Tibial nerve (tissue), 4 donors: ENCODE measurements at places on chromosomes 16 and 17.

GRCh38 chr16:50989047-50989446 lies 162.0 kb downstream of the SALL1 start:
- DNase-seq: no peak

DNA sequence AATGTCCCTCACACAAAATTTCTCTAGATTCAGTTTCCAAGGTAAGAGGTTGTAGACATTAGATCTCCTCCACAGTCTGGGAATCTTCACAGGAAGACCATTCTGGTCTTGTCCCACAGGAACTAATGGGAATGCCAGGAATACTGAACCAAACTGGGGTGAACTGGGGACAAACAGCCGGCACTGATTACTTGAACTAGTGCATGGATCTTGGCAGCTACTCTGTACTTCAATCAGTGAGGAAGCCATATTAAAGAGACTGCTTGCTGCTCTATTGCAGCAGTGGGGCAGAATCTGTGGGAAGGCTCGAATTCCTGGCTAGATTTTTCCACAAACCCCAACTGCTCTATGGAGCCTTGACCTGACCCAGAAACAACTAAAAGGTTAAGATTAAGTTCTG lies 268.9 kb upstream of the AXIN2 start:
- DNase-seq: no peak

DNA sequence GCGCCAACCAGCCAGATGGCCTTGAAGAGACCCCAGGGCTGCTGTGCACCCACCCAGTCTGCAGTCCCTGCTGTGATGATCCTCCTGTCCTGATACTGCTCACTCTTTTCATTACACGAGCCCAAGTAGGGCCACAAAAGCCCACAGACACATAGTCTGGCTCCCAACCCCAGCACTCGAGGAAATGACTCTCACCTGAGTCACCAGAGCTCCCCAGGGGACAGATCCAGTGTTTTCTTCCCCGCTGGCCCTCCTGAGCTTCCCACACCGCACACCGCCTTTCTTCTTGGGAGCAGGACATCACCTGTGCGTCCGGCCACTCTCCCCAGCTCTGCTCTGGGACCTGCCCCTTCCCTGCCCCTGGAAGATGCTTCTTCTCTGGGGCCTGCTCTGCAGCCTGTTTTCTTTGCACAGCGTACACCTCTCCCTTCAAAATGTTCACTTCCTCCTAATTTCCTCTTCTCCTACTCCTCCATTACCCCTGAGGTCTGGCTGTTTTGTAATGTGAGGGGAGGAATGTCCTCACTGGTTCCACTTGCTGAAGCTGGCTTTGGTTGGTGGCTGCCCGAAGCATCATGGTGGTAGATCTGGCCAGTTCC lies 2.0 kb upstream of the SCN4A start:
- DNase-seq: no peak

GRCh38 chr17:77924757-77925336 lies 33.7 kb upstream of the TNRC6C start:
- DNase-seq: peak; percentile 67

- no peak for DNase-seq
Measured at GRCh38 chr16:89507214-89507833, 879 bp upstream of the SPG7 start.

GRCh38 chr16:77014441-77014840 lies 176.5 kb upstream of the MON1B start:
- DNase-seq: no peak

- no peak for DNase-seq
Measured at GRCh38 chr17:49545806-49546545, 29.7 kb upstream of the NXPH3 start.

- peak; percentile 8 for DNase-seq
Measured at GRCh38 chr17:48915459-48916282, 7.5 kb downstream of the UBE2Z start.

- no peak for DNase-seq
Measured at GRCh38 chr17:79608624-79608959, 2.3 kb downstream of the RBFOX3 start.

DNA sequence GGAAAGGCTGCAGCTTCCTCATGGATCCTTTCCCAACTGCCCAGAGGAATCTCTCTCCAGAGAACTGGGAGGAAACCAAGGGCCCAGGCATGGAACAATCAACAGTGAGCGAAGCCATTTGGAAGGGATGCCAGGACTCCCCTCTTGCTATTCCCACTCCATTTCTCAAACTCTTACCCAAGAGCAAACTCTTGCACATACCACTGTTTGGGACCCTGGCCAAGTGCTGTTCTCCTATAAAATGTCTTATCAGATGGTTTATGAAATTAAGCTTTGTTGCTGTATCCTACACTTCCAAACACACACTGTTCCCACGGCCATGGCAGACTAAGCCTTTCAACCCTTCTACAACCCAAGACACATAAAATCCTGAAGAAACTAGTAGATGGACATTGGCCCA lies 48.3 kb upstream of the AXIN2 start:
- DNase-seq: no peak

DNA sequence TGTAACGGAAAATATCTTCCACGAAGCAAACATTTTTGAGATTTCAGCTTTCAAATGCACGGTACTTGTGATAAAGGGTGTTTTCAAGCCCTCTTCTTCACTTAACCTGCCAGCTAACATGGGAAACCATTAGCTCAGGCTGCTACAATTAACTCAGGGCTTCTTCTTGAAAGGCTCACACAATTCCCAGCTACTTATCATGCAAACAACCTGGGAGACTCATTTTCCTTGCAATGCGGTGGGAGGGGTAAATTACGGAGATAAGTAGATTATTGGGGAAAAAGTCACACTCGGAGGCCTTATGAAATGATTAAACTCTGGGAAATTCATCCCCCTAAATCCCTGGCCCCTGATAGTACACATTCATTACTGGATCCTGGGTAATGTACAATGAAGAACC lies 266.4 kb downstream of the STX8 start:
- DNase-seq: no peak

- no peak for DNase-seq
Measured at GRCh38 chr16:15897121-15897780, 8.8 kb upstream of the CEP20 start.

- no peak for DNase-seq
Measured at GRCh38 chr16:4460936-4461249, 13.5 kb downstream of the NMRAL1 start.

- DNase-seq: no peak
Measured at GRCh38 chr16:29876594-29877249, 13.7 kb upstream of the CDIPT start.

- no peak for DNase-seq
Measured at GRCh38 chr16:57858635-57859034, 56.3 kb upstream of the KIFC3 start.

- DNase-seq: no peak
Measured at GRCh38 chr16:13915033-13915635, 4.8 kb upstream of the ERCC4 start.

- no peak for DNase-seq
Measured at GRCh38 chr17:28811651-28812090, 30.9 kb downstream of the FAM222B start.

DNA sequence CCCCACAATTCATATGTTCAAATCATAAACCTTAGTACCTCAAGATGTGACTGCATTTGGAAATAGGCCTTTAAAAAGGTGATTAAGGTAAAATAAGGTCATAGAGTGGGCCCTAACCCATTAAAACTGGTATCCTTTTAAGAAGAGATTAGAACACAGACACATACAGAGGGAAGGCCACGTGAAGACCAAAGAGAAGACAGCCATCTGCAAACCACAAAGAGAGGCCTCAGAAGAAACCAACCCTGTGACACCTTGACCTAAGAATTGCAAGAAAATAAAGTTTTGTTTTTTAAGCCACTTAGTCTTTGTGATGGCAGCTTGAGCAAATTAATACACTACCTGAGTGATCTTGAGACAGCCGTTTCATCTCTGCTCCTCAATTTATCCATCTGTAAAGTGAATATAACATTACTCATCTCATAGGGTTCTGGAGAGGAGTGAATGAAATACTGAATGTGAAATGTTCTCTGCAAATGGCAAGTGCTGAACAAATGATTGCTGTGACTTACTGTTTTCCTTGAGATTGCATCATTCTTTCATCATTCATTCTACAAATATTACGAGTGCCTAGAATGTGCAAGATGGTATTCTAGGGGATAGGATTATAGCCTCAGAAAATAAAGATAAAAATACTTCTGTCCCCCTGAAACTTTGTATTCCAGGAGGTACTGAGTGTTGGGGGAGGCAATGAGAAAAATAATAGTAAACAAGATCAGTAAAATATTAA lies 222.0 kb upstream of the CDH13 start:
- no peak for DNase-seq

DNA sequence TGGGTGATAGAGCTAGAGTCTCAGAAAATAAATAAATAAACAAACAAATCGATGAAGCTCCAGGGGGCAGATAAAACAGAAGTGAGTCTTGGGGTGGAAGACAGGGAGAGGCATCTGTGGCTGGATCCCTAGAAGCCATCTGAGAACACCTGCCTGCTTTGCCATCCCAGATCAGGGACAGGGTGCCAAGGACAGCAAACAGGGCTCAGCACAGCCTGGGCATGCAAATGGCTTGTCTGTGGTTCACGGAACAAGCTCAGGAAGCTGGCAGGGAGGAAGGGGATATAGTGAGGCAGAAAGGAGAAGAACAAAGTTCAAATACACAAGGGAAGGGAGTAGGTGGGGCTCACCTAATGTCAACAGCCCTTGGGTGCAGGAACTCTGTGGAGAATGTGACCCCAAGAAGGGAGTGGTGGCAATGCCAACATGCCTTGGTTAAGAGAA lies 27.5 kb downstream of the TRIM25 start:
- no peak for DNase-seq

DNA sequence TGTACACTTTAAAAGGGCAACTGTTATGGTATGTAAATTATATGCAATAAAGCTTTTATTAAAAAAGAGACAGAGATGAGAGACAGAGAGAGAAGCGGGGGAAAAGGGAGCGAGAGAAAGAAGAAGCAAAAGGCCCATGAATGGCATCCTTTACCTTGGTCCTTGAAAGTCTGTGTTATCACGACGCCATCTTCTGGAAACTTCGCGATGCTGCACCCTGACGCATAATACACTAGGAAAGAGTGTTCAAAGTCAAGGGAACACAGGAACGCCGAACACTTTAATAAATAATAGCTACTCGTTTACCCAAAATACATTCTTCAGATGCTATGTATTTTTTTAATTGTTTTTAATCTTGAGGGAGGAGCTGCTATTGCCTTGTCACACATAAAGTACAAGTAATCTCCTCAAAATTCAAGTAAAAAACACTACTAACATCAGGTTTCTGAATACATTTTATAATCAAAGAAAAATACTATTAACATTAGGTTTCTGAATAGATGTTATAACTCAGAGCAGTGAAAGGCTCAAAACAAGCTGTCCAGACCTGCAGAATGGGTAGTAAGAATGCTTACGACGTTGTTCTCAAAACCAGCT lies 23.0 kb upstream of the SLC38A8 start:
- peak; percentile 72 for DNase-seq

GRCh38 chr16:89155184-89155679 lies 16.3 kb upstream of the CDH15 start:
- peak; percentile 73 for DNase-seq

DNA sequence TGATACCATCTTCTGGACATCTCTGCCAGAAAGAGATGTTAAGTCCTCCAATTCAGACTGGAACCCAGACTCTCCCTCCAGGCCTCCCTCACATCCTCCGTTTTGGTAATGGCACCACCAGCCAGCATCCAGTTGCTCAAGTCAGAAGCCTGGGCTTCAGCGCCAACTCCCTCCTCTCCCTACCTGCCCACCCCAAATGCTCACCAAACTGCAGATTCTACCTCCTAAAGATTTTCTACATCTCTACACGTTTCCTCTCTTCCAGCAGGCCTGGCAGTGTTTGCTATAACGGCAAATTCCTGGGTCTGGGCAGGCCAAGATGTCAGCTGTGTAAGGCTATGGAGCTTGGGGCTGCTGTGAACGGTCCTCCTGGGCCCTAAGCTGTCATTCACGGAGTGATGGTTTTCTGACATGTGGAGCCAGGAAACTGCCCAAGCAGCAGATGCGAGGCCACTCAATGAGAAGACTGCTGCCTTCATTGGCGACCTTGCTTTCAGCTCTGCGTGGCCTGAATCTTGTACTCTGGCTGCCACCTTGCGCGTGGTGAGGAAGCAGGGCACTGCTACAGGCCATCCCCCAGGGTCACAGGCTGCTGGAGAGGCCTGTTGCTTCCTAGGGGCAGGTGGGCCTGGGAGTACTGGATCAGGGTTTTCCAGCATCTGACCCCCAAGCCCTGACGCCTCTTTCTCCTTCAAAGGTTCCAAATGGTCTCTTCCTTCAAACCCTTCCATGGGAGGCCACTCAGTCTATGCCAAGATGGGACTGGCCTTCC lies 37.7 kb downstream of the TBX4 start:
- DNase-seq: no peak

- no peak for DNase-seq
Measured at GRCh38 chr17:19299214-19299747, 62.1 kb downstream of the EPN2 start.

DNA sequence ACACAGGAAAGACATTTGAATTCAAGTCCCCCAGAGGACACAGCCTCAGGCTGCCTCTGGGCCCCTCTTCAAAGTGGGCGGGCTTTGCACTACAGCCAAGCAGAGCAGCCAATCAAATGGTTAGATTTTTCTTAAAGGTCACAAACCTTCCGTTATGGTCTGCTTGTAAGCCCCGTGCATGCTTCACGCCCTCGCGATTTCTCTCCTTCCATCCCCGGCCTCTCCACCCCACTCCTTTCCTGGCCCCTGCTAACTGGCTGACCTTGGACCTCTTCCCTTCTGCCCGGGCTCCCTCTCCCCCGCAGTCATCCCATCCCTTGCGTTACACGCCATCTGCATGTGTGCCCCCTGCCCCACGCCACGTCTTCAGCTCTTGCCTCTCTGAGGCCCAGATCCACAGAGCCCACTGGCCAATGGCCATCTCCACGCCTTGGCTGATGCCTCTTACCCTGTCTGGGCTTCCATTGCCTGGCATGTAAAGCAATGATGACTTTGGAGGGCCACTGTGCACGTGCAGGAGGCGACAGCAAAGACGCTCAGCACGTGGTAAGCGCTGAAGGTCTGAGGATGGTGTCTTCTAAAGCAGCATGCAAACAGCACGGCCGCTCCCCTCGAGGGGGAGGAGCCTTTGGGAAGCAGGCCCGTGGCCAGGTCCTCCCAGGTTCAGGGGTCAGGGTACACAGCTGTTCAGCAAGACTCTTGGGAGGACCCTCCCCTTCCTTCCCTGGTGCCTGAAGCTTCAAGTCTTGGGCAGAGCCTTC lies 86.8 kb downstream of the ZDHHC7 start:
- DNase-seq: peak; percentile 74

DNA sequence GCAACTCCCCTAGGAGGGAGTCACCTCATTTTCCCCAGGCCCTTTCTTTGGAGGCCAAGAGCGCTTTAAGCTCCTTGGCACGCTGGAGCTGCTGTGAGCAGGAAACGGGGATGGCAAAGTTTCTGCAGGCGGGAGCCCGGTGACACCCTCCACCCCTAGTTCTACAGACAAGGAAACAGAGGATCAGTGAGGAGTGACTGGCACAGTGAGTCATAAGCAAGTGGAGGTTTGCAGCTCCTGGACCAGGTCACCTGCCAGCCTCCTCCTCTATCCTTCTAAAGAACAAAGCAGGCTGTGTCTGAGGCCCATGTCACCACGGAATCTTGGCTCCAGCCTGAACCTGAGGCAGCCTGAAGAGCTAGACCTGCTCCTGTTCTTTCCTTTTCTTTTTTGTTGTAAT lies 141.9 kb downstream of the TMEM132E start:
- no peak for DNase-seq
